AG08396 (cell line): ENCODE measurements at places on chromosomes 11 and 22.
A peak's percentile ranks its signal among the peaks of the same experiment; 100 is the strongest.

- no peak for DNase-seq
Observed at GRCh38 chr22:37498289-37498909, 12.2 kb upstream of the MFNG start.

DNA sequence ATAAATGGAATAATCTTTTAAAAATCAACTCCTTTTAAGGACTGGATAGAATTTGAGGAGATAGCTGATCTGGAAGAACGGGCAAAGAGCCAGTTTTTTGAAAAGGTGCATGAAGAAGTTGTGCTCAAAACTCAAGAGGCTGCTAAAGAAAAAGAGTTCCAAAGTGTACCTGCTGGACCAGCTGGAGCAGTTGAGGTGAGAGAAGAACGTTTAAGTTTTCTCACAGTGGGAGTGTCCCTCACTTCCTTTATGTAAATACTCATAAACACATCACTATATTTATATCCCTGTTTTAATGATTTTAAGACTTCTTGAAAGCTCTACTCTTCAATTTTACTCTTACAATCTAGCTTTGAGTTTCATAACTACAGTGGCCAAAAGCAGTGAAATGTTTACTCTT is 11.7 kb upstream of the ANKRD42 start:
- no peak for DNase-seq

- DNase-seq, result peak; percentile 83
Observed at GRCh38 chr11:133951327-133952198, 5.2 kb downstream of the IGSF9B start.

DNA sequence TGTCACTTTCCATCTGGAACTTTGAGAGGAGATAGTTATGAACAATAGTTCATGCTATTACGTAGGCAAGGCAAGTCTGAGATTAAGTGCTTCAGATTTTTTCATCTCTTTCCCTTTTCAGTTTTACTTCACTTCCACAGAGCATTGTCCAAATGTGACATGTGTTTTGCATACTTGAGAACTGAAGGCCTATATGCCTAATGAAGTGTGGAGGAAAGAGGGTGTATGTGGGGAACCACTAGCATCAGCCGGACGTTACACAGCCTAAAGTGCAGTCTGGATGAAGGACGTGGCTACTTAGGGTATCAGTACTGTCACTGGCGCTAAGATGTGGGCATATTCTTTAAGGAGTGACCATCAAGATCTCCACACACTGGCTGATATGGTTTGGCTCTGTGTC is 26.2 kb downstream of the FANCF start:
- no peak for DNase-seq

DNA sequence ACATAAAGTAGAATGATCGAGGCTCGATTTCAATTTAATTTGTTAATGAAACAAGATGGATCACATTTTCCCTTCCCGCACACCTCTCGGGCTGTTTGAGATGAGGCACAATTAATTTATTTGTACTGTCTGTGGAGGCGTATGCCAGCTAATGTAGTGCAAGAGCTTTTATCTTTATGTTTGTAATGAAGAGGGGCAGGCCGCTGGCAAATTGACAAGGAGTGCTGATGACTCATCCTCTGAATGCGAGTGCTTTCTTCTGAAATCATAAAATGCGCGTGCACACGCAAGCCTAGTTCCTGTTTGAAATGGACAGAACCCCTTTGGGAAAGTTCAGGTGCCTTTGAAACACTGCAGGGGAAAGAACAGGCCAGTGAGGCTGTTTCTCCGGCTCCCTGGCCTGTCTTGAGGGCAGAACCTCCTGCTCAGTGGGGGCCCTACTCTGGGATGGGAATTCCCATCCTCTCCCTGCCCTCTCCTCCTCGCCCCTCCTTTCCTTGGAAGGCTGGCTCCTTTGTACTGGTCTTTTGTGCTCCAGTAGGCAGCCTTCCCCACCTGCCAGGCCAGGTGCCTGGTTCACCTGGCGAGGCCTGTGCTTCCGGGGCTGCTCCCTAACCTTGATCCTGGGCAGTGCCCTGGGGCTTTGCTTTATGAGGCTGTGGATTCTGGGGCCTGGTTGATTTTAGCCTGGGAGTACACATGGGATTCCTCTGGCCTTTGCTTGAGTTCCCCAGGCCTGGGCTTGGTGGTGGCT is 50.3 kb downstream of the TEAD1 start:
- peak; percentile 53 for DNase-seq

DNA sequence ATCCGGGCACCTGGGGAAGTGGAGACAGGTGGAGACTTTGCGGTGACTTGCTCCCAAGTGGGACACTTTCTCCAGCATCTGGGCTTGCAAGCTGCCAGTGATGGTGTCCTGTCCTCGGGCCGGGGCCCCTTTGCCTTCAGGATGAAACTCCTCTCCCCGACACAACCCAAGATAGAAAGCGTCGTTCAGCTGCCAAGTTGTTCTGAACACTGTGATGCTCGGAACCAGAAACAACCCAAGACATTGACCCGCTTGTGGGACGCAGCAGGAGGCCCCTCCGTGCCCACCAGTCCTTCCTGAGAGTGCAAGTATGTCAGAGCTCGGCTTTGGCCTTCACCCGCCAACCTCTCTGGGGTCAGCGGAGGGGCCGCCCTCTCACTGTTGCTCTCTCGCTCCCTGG is 31.3 kb downstream of the LINC01488 start:
- no peak for DNase-seq

- no peak for DNase-seq
Observed at GRCh38 chr11:44860346-44860745, 90.3 kb downstream of the TP53I11 start.

DNA sequence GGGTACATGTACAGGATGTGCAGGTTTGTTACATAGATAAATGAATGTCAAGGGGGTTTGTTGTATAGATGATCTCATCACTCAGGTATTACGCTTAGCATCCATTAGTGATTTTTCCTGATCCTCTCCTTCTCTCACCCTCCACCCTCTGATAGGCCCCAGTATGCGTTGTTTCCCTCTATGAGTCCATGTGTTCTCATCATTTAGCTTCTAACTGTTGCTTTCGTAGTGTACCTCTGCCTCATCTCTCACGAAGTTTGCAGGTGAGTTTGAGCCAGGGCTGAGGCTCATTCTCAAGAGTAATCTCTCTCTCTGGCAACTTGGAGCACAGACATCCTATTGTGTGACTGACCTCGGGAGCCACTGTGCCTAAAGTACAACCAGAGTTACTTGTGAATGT is 4.7 kb upstream of the HBE1 start:
- DNase-seq, result no peak

GRCh38 chr22:47622541-47622940 is 860.1 kb downstream of the TBC1D22A start:
- no peak for DNase-seq

- DNase-seq, result no peak
Observed at GRCh38 chr11:117095284-117096161, 2.7 kb downstream of the SIK3 start.

- no peak for DNase-seq
Observed at GRCh38 chr11:70606248-70606950, 208.1 kb downstream of the CTTN start.

DNA sequence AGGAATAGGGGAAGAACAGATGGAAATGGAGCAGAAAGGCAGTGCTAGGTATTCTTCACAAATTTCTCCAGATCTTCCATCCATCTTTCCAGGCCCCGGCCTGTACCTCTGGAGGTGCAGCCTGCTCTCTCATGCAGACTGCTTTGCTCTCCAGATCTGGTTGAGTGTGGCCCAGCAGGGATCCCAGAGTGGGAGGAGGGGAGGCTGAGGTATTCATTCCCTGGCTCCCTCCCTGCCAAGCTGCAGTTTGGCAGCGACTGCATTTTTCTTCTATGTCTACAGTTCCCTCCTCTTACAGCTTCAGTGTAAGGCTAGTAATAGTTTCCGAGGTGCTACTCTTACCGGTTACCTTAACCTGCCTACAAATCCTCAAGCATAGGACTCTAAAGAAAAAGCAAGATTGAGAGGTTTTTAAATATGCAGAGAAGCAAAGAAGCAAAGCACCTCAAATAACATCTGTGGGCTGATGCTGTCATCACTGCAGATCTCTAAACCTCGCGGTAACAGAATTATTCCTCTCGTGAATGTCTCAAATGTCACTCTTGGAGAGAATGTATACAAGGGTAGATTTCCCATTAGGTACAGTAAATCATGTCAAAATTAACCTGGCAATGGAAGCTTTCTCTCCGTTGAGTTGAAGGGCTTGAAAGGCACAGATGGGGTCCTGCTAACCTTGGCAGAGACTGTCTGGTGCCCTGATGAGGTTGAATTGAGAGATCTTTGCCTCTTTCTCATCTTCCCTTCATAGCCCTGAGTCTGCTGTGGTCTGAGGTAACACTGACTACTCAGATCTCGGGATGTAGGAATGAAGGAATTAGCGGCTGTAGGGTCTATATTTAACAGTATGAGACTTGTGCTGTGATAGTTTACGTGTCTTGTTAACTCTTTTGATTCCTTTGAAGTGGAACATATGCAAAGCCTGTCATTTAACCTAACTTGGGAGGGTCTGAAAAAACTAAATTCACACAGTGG is 297.9 kb upstream of the C11orf87 start:
- DNase-seq, result peak; percentile 46

- DNase-seq, result peak; percentile 89
Observed at GRCh38 chr22:45552580-45553350, 50.1 kb downstream of the FBLN1 start.

DNA sequence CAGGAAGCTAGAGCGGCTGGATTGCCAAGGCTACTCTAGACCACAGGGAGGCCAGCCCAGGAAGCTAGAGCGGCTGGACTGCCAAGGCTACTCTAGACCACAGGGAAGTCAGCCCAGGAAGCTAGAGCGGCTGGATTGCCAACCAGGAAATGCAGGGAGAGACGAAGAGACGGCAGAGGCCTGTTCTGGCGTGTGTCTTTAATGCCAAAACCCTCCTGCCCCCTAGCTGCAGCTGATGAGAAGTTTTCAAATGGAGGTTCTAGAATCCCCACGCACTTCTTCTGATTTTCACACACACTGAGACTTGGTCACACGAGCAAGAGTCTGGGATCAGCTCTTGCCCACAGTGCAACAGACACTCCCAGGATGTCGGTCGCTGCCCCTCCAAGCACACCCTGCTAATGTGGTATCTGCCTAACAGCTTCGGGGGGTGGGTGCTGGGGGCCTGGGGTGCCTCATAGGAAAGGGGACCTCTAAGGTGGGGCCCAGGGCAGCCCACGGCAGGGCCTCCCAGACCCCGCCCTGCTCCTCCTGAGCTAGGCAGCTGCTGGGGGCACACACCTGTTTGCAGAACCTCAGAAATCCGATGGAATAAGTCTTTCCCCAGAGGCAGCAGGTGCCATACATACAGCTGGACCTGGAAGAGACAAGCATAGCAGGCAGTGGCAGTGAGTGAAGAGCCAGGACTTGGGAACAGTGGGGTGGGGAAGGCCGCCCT is 28.5 kb downstream of the MAFF start:
- no peak for DNase-seq
